Upper lobe of left lung (tissue), 6 donors: ENCODE measurements at places on chromosomes 2 and 18. TPM values are rescaled to one million over a fixed set of nuclear protein-coding genes. Genes with fewer than 3 reads are reported as not detected.
A peak's percentile ranks its signal among the peaks of the same experiment; 100 is the strongest.

The FARSB gene
- 12.5 TPM for total RNA-seq

The CXCR2 gene
- total RNA-seq = 4.2 TPM

The TMEM200C gene
- 0.44 TPM for total RNA-seq

The ZNF521 gene
- 7.8 TPM for total RNA-seq

The GPR39 gene
- total RNA-seq = 27.8 TPM

The ZNF804A gene
- total RNA-seq = 0.89 TPM

The GKN1 gene
- not detected for total RNA-seq

The IL36B gene
- not detected for total RNA-seq

The STK36 gene
- total RNA-seq = 153 TPM

The SH3BP4 gene
- 33.5 TPM for total RNA-seq

DNA sequence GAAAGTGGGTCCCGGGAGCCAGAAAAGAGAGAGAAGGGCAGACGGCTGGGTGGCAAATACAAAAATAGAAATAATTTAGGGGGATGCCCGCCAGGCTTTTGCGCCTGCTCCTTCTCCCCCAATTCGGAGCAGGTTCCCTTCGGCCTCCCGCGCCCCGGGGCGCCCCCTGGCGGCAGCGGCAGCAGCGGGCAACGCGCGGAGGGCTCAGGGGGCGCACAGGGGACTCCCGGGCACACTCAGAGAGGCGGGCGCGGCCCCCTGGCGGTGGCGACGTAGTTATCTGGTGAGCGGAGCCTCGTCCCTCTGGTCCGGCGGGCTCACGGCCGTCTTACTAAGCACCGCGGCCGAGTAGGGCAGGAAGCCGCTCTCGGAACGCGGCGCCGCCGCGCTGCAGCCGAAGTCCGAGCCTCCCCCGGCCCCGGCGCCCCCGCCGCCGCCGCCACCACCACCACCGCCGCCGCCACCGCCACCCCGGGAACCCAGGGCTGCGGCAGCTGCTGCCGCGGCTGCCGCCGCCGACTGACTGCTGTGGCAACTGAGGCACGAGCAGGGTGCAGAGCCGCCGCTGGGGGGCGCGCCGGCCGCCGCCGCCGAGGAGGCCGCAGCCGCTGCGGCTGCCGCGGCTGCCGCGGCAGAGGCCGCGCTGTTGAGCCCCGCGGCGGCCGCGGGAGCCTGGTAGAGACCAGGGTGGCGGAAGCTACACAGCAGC lies 3.8 kb downstream of the EVX2 start:
- DNase-seq = peak; percentile 88

GRCh38 chr2:60826111-60826510 lies 55.3 kb upstream of the REL start:
- DNase-seq = no peak

DNA sequence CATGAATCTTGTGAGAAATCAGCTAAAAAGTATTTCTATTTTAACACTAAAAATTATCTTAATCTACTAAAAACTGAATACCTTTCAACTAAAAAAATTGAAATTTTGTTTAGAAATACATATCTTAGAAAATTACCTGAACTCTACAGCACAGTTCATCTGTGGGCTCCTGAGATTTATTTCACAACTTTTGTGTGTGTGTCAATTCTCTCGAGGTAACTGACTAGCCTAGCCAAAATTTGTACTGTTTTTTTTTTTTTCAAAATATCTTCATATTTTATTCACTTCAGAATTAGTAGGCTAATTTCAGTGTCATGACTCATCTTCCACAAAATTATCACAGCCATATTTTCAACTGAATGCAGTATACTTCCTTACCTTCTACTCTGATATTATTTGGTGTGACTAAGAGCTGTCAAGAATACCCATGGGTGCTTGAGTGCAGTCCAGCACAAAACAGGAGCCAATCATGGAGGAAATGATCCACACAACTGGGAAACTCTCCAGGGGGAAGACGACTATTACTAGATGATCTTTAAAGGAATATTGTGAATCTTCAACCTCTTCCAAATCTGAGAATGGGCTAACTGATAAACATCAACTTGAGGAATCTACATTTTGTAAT lies 174.6 kb downstream of the ZNF385B start:
- no peak for DNase-seq

- peak; percentile 15 for DNase-seq
Observed at GRCh38 chr2:241039416-241039815, 41.0 kb downstream of the SNED1 start.

GRCh38 chr18:75408554-75409506 lies 18.7 kb downstream of the SMIM21 start:
- DNase-seq = no peak

DNA sequence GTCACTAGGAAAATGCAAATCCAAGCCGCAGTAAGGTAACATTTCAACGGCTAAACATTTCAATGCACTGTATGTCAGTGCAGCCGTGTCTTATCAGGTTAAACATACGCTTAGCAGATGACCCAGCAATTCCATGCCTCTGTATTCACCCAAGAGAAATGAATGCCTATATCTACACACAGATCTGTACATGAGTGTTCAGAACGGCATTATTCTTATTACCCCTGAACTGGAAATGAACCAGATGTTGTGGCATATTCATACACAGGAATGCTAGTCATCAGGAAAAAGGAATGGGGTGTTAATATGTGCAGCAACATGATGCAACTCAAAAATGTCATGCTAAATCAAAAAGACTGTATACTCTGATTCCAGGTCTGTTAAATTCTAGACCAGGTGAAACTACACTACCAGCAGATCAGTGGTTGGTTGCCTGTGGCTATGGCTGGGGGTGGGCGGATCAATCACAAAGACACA lies 80.4 kb upstream of the RPL31 start:
- no peak for DNase-seq

GRCh38 chr18:79634186-79634585 lies 45.4 kb upstream of the CTDP1 start:
- no peak for DNase-seq

- no peak for DNase-seq
Observed at GRCh38 chr18:48590678-48591077, 51.8 kb downstream of the CTIF start.

DNA sequence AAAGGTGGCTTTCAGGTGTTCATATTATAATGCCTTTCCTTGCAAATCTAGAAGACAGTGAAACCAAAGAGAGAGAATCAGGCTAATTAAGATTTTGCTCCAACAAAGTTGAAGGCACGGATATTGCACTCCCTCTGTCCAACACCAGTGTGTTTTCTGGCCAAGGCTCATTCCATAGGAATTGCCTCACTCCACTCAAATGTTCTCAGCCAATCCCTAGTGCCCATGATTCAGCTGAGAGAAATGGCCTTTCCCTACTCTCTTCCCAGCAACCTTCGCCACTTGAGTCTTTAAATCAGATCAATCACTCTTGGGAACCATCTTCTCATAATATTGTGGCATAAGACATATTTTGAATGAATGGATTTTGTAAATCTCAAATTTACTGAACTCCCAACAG lies 768.2 kb upstream of the ACVR2A start:
- DNase-seq = no peak

DNA sequence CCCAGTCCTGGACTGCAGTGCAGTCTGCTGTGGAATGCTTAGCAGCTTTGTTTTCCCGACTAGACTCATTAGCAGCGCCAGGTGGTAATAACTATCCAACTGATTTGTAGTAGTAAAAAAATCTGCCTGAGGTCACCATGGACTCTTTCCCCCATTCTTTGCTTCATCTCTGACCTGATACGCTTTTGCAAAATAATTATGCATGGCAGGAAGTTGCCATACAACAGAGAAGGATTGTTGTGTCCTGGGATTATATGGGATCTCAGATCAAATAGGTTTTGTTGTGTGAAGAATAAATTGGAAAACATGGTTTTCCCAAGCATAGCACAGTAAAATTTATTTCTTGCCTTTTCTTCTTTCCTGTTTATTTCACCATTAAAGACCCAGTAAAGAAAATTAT lies 72.4 kb upstream of the ATP5MC3 start:
- no peak for DNase-seq

DNA sequence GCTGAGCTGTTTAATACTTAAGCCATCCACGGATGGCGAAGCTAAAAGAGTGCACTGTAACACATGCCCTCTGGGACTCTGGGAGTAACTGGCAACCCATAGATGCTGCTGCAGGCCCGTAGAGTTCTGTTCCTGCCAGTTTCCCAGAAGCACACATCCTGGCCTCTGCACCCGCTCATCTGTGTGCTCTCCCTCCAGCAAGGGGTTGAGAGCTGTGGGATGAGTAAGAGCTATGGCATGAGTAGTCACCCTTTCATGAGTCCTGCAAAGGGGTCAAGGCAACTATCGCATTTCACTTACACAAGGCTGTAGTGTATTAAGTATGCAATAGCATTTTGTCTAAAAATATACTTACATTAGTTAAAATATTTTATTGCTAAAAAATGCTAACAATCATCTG lies 1341.8 kb upstream of the NXPH2 start:
- DNase-seq = no peak

DNA sequence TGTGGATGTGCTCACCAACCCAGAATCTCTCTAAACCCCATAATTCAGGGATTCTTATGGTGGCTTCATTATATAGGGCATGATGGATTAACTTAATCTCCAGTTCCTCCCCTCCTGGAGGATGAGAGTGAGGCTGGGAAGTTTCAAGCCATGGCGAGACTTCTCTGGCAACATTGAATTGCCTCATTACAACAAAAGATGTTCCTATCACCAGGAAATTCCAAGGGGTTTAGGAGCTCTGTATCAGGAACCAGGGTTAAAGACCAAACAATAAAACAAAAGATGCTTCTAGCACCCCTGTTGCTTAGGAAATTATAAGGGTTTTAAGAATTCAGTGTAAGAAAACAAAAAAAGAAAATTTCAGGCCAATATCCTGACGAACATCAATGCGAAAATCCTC lies 100.1 kb downstream of the NAB1 start:
- DNase-seq = no peak

DNA sequence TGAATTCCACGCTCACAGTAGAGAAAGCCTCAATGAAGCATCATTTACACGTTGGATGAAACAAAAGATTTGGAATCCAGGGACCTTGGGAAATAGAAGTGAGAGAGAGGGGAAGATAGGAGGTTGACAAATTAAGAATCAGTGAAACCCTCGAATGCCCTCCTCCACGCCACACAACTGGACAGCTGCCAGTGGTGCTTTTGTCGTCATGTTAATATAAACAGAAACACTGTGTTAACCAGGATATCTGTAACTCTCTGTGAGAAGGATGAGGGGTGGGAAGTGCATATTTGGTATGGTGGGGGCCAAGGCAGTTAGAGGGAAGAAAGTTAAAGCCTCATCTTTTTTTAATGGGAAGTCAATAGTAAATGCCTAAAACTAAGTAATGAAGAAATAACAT lies 108.7 kb downstream of the GFPT1 start:
- no peak for DNase-seq

GRCh38 chr18:34626404-34627136 lies 83.5 kb upstream of the DTNA start:
- DNase-seq = no peak

GRCh38 chr2:21263622-21264021 lies 139.9 kb downstream of the TDRD15 start:
- no peak for DNase-seq

GRCh38 chr2:236558036-236558435 lies 11.6 kb upstream of the ACKR3 start:
- DNase-seq = no peak

DNA sequence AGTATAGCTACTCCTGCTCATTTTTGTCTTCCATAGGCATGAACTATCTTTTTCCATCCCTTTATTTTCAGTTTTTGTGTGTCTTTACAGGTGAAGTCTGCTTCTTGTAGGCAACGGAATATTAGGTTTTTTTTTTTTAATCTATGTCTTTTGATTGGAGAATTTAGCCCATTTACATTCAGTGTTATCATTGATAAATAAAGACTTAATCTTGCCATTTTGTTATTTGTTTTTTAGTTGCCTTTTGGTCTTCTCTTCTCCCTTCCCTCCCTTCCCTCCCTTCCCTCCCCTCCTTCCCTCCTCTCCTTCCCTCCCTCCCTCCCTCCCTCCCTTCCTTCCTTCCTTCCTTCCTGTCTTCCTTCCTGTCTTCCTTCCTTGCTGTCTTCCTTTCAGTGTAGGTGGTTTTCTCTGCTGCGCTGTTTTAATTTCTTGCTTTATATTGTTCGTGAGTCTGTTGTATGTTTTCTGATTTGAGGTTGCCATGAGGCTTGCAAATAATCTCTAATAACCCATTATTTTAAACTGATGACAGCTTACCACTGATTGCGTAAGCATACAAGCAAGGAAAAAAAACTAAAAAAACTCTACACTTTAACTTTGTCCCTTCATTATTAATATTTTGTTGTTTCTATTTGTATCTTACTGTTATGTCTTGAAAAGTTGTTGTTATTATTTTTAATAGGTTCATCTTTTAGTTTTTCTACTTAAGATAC lies 353.8 kb downstream of the PARD3B start:
- no peak for DNase-seq

DNA sequence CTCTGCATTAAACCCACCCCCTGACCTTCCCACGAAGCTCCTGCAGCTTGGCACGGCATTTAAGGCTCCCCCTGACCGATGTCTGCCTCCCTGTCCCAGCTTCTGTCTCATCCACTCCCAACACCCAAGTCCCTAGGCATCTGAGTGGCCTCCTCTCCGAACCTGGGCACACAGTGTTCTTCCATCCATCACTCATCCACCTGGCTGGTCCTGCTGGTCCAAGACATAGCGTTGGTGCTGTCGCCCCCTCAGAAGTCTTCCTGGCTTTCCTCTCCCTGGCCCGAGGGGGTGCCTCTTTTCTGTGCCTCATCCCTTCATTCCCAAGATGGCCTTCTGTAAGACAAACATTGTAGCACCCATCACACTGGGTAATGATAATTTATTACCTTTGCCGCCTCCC lies 323.6 kb downstream of the GBX2 start:
- no peak for DNase-seq

DNA sequence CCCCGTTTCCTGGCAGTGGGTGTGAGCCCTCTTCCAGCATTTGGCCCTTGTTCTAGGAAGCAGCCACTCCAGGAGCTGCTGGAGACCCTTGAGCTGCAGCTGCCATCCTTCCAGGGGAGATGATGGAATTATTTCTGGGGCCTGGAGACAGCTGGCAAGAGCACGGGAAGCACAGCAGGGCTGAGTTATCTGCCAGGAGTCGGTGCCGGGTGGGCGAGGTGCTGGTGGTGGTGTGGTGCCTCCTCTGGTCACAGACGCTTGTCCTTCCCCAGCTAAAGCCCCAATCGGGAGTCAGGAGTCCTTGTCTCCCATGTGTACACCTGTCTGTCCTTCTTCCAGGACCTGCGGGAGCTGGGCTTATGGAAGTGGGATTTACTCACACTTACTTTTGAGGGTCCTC lies 36.0 kb downstream of the DPYSL5 start:
- no peak for DNase-seq
